ENCODE measurements at places on chromosomes 7 and 10. TPM values are rescaled to one million over a fixed set of nuclear protein-coding genes. Genes with fewer than 3 reads are reported as not detected.
A peak's percentile ranks its signal among the peaks of the same experiment; 100 is the strongest.

- DNase-seq: no peak
Observed at GRCh38 chr10:131816941-131817700, 83.7 kb upstream of the PPP2R2D start.

DNA sequence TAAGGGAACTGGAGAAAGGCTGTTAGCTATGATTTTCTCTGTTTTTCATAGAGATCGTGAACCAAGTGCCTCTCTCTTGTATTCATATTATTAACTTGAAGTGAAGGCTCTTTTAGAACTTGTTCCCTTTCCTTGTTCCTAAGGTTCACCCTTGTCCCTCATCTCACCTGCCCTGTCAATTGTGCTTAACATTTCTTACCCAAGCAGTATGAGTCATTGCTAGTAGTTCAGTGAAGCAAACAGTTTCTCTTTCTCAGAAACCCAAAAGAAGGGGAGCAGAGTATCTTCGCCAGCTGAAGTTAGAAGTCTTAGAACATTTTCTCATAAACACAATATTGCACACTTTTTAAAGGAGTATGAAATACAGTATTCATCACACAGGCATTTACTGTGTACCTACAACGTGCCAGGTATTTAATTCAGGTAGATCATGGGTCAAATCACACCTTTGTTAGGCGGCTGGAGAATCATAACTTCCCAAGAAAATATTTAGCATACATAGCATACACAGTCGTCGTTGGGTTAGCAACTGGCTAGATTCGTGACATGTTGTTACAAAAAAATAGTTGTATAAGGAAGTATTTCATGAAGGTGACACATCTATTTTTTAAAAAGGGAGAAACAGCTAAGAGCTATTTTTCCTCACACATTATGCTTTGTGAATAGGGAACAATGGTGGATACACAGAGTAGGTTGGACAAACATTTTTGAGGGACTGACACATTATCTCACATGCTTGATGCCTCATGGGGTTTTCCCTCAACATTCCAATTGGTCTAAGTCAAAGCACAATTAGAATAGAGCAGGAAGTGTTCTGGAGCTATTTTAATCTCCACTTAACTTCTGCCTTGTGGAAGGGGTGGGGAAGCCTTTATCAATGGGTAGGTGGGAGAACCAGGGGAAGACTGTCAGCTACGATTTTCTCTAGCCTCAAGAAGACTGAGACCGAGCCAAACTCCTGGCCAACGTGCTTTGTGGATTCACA, 13.2 kb downstream of the HDAC9 start:
- peak; percentile 65 for DNase-seq

DNA sequence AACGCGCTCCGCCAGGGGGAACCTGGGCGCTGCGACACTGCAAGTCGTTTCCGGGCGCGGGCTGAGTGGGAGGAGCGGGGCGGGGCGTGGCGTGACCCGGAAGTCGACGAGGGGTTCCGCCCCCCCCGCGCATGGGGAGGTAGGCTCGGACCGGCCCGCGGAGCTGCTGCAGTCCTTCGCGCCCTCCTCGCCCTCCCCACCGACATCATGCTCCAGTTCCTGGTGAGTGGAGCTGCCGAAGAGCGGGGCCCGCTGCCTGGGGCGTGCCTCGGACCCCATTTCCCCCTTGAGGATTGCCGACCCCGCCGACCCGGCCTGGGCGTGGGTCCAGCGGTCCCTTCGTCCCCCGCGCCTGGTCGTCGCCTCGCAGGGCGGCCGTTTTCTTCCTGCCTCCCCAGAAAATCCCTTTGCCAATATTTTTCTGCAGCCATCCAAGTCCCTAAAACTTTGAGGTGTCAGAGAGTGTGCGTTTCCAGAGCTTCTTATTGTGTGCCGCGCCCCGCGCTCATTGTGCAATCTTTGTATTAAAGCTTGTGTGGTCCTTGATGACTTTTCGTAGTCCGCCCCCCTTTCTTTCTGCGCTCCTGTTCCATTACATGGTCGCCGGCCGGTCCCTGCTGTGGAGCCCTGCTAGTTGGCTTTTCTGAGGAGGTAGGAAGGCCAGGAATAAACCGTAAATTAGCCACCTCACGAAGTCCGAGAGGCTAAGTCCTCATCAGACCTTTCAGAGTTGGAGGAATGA, at the start of gene STMP1:
TSS of gene STMP1 (plus strand) at position 142 of the 742 bp plus-strand sequence.
- DNase-seq: peak; percentile 95

GRCh38 chr10:74910976-74911350, 84.6 kb downstream of the KAT6B start:
- DNase-seq: peak; percentile 85

GRCh38 chr7:98788966-98789365, 80.8 kb downstream of the TMEM130 start:
- no peak for DNase-seq

DNA sequence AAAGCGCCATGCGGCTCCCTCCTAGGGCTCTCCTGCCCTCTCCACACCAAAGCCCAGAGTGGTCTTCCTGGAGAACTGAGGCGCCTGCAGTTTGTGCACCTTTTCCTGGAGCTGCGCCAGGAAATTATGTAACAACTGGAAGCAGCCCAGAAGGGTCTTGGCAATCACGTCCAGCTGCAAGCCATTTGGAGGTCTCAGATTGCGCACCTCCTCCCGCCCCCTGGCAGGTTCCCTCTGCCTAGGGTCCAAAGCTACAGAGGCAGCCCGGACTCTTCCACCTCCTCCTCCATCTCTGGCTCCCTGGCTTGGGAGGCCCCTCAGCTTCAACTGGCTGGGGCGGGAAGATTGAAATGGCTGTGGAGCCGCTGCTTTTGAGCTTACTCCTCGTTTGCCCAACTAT, 34.0 kb upstream of the SFTPD start:
- DNase-seq: no peak

The INTS1 gene
- 69.9 TPM for total RNA-seq

The NXPH1 gene
- not detected for total RNA-seq

The RET gene
- 0.43 TPM for total RNA-seq

The YKT6 gene
- 108 TPM for total RNA-seq

The SFTPA1 gene
- total RNA-seq: not detected

The CC2D2B gene
- 0.86 TPM for total RNA-seq

The ASB10 gene
- not detected for total RNA-seq
